ENCODE measurements at places on chromosomes 4 and X.

GRCh38 chr4:22514001-22514400 is 1.9 kb downstream of the ADGRA3 start:
- DNase-seq = no peak

DNA sequence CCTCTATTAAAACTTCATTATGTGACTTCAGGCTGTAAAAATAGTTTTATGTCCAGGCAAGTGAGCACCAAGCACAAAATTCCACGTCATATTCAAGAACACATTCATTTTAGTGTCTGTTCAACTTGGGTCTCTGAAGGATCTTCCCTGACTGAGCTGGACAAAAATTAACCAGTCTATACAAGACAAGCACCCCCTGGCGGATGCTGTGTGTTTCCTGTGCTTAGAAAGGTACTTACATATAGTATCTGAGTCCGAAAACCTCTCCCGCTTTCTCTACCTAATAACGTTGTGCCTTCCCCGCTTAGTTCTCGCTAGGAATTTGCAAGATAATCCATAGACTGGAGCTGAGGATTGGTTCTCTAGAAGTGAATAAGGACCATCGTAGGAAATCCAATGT is 2214.5 kb upstream of the TENM3 start:
- DNase-seq = no peak

DNA sequence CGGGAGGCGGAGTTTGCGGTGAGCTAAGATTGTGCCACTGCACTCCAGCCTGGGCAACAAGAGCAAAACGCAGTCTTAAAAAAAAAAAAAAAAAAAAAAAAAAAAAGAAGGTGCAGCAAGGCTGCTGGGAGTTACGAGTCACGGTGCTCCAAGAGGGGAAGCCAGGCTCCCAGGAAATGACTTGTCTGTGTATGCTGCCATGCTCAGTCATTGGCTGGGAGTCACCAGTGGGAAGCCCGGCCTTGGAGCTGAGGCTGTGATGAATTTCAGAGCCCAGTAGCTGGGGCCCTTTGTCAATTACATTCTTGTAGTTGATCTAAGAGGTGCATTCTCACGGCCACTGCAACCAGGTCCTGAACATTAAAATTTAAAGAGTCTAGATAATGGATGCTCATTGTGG is 1105.1 kb upstream of the TENM3 start:
- no peak for DNase-seq

GRCh38 chr4:145497199-145498149 is 15.8 kb downstream of the SMAD1 start:
- DNase-seq = no peak

DNA sequence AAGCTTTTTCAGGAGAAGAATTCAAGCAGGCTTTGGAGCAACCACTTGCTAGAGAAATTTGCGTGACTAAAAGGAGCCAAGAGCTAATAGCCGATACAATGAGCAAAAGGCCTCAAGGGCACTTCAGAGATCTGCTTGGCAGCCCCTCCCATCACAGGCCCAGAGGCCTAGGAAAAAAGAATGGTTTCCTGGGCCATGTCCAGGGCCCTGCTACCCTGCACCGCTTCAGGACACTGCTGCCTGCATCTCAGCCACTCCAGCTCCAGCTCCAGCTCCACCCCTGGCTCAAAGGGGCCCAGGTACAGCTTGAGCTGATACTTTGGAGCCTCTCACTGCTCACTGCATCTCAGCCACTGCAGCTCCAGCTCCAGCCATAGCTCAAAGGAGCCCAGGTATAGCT is 98.9 kb downstream of the FAM13A start:
- no peak for DNase-seq

- DNase-seq = no peak
Observed at GRCh38 chr4:18847249-18847890, 825.8 kb upstream of the LCORL start.

DNA sequence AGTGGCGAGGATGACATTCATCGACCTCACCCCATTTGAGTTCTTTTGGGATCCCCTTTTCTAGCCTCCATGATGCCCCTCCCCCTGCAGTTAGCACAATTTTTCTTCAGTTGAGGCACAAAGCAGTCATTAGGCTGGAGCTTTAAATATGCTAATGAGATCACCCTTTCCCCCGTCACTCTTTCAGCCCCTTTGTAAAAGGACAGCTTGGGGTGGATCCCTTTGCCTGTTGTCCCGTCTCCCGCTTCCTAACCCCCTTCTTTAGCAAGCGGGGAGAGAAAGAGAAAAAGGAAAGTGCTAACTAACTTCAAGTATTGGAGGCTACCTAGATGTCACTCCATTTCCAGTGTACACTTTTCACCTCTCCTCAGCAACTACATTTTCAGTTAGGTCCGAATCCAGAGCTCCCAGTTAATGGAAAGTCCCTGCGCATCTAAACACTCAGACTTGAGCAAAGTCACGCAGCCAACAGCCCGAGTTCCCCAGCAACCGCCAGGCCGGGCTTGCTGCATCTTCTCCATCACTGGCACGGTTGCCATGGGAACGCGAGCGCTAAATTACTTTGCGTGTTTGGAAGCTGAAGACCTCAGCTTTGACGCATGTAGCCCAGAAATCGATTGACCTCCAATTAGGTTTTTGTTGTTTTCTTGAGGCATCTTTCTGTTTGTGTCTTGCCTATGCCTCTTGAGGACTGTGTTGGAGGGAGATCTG is 76.8 kb downstream of the RTL5 start:
- no peak for DNase-seq

DNA sequence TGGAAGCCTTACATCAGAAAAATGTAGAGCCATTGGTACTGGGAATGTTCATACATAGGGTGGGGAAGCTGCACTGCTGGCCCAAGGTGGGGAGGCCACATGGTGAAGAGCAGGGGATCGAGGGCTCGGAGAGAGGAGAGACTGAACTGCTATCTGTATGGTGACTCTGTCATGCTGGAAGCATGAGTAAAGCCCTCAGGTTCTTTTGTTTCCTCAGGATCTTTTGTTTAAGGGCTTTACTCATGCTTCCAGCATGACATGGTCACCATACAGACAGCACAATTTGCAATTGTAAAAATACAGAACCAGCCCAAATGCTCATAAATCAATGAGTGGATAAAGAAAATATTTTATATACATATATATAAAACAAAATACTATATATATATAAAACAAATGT is 78.4 kb downstream of the KLF8 start:
- no peak for DNase-seq

DNA sequence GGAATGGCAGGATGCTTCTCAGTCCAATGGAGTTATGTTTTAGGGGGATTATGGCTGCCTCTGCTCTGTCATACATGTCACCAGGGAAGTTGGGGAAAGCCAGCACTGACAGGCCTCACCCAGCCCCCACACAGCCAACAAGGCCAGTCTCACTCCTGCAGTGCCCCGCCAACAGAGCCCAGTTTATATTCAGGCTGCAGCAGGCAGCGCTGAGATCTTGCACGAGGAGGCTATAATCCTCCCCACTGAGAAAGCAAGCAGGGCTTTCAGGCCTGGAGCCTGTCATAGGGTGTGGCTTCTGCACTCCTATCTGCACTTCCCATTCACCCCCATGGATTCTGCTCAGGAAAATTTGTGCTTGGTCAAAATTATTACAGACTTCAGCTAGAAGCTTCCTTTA is 25.1 kb downstream of the ADAD1 start:
- no peak for DNase-seq

DNA sequence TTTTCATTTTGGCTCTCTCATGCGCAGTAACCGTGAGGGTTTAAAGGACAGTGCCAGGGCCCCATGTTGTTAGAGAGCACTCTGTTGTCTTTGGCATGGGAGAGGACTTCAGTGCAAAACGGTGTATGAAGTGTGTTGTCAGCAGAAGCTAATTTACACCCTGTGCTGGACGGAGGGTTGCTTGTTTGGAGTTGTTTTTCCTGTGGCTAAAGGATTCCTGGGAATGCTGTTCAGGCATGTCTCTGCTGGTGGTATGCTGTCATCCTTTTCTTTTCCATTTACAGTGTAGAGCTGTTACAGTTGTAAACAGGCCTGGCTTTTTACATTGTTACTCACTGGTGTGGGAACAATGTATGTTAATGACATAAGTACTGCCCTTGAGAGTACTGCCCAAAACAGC is 206.3 kb downstream of the CBR4 start:
- DNase-seq = no peak

- DNase-seq = no peak
Observed at GRCh38 chr4:104747635-104748034, 252.9 kb upstream of the CXXC4 start.

- no peak for DNase-seq
Observed at GRCh38 chr4:168854350-168854921, 155.6 kb downstream of the CBR4 start.

- DNase-seq = peak; percentile 74
Observed at GRCh38 chrX:102515975-102516941, at the start of gene TMSB15A. TSS of gene TMSB15A (minus strand) at chrX:102516739.
